ENCODE measurements at places on chromosomes 3 and 15. TPM values are rescaled to one million over a fixed set of nuclear protein-coding genes. Genes with fewer than 3 reads are reported as not detected.

The MOBP gene
- total RNA-seq: 0.21 TPM

The GABRB3 gene
- not detected for total RNA-seq

DNA sequence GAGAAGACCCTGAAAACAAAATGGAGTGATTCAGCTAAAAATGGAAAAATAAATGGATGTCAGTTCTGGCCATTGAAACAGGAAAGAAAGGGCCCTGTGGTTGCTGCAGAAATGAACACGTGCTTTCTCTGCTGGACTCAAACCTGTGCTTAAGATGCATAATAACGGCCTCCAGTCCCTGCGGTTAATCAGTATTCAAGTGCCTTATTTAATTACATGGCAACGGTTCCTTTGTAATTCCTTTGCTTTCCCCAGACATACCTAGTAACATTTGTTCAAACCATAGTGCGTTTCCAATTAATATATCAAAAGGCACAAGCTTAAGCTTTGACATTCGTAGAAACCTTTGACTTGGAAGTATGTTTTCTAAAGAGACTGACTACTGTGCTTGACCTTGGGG lies 428.3 kb downstream of the GABRG3 start:
- DNase-seq: no peak

GRCh38 chr3:50574444-50574831 lies 5.1 kb downstream of the HEMK1 start:
- DNase-seq: no peak

Measured in MCF 10A (cell line).